ENCODE measurements at places on chromosomes 1 and 21.

DNA sequence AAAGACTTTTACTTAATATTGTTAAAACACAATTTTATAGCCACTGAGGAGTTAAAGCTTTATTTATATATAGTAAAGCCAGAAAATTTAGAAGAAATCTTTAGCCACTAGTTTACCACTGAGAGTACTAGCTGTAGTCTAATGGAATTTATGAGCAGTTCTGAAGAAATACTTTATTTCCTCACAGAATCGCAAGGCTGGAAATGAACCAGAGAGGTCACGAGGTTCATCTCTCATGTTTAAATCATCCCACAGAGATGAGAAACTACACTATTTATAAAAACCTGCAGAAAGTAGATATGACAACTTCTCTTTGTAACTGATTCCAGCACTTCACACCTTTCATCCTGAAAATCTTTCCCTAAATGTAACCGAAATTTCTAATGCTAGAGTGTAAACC is 26.0 kb downstream of the ADGRL4 start:
- DNase-seq: no peak

GRCh38 chr21:18614303-18614702 is 210.7 kb upstream of the TMPRSS15 start:
- peak; percentile 35 for DNase-seq

- no peak for DNase-seq
Measured at GRCh38 chr1:54967372-54967771, 13.1 kb upstream of the TMEM61 start.

DNA sequence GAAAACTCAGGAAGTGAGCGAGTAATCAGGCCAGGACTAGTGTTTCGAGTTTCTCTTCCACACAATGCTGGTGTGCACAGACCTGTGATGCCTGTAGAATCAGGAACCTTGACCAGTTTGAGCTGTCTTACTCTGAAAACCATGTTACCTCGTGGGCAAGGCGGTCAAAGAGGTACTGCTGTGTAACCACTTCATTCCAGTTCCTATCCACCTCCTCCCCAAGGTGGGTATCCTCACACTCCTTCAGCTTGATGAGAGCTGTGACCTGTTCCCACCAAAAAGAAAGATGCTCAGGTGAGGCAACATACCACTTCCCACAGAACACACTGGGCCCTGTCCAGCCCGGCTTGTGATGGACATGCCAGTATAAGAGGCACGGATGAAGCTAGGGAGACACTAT is 88.1 kb downstream of the NRDC start:
- no peak for DNase-seq

GRCh38 chr1:225752245-225752644 is 25.4 kb upstream of the SRP9 start:
- DNase-seq: no peak

DNA sequence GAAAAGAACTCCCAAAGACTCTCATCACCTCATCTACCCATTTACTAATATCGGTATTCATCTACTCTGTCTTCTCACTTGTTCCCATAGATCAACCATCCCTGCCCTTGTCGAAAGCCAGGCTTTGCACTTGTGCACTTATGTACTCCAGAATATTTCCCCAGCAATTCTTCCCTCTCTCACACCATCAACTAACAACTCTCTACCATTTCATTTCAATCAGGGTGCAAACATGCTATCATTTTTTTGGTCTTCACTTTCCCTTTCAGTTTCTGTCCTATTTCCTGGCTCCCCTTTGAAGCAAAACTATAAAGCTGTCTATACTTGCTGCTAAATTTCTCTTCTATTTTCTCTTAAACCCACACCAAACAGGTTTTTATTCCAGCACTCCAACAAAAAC is 6.7 kb downstream of the C1orf105 start:
- no peak for DNase-seq

- DNase-seq: peak; percentile 19
Measured at GRCh38 chr1:46130606-46131005, 1.8 kb downstream of the PIK3R3 start.

- no peak for DNase-seq
Measured at GRCh38 chr1:118995312-118996016, 7.3 kb upstream of the TBX15 start.

GRCh38 chr1:44489481-44489880 is 84.4 kb downstream of the RNF220 start:
- no peak for DNase-seq

- no peak for DNase-seq
Measured at GRCh38 chr1:186187601-186188000, 187.5 kb downstream of the TPR start.

GRCh38 chr1:224513787-224514209 is 79.2 kb upstream of the WDR26 start:
- DNase-seq: peak; percentile 90

GRCh38 chr1:28966617-28967016 is 52.2 kb downstream of the EPB41 start:
- DNase-seq: no peak

DNA sequence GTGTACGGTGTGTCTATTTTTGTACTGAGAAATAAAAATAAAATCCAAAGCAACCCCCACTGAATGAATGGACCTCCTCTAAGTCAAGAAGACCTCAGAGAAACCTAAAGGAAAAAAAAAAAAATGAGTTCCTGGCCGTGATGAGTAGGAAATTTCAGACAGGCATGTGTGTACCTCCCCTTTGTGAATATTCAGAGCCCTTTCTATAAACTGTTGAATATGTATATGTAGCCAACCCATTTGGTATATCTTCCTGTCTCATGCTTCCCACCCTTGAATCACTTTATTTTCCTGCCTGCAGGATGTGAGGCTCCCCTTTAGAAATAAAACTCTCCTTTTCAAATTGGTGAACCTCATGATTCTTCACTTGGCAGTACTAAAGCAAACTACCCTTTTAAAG is 887.8 kb upstream of the NCAM2 start:
- no peak for DNase-seq

- DNase-seq: no peak
Measured at GRCh38 chr1:53530550-53530949, 71.4 kb downstream of the DMRTB1 start.

DNA sequence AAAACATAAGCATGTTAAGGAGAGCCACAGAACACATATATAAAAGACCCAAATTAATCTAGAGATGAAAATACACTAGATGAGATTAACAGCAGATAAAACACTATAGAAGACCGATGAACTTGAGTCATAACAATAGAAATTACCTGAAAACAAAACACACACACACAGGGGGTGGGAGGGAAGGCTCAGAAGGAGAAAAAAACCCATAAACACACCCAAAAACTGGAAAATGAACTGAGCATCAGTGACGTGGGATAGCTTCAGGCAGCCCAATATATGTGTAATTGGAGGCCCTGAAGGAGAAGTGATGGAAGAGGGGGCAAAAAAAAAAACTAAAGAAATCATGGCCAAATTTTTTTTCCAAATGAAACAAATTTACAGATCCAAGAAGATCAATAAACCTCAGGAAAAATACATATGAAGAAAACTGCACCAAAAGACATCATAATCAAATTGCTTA is 11.4 kb downstream of the ALDH9A1 start:
- no peak for DNase-seq

- DNase-seq: no peak
Measured at GRCh38 chr1:92870591-92870990, 38.8 kb downstream of the RPL5 start.

- DNase-seq: no peak
Measured at GRCh38 chr1:154391086-154391770, 13.9 kb upstream of the IL6R start.

DNA sequence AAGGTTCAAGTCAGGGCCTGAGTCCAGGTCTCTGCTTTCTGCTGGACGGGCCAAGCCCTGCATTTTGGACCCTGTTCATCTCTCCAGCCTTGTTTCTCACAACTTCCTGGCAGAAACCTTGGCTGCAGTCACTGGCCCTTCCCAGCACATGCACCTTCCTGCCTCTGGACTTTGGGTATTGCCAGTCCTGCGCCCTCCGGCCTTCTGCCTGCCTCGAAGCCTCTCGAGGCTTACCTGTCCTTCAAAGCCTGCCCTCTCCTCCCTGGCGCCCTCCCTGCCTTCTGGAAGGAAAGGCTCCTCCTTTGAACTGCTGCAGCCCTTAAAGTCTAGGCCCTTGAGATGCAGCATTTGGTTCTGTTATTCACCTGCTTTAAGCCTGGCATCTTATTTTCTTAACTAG is 52.8 kb downstream of the HTR6 start:
- DNase-seq: no peak

DNA sequence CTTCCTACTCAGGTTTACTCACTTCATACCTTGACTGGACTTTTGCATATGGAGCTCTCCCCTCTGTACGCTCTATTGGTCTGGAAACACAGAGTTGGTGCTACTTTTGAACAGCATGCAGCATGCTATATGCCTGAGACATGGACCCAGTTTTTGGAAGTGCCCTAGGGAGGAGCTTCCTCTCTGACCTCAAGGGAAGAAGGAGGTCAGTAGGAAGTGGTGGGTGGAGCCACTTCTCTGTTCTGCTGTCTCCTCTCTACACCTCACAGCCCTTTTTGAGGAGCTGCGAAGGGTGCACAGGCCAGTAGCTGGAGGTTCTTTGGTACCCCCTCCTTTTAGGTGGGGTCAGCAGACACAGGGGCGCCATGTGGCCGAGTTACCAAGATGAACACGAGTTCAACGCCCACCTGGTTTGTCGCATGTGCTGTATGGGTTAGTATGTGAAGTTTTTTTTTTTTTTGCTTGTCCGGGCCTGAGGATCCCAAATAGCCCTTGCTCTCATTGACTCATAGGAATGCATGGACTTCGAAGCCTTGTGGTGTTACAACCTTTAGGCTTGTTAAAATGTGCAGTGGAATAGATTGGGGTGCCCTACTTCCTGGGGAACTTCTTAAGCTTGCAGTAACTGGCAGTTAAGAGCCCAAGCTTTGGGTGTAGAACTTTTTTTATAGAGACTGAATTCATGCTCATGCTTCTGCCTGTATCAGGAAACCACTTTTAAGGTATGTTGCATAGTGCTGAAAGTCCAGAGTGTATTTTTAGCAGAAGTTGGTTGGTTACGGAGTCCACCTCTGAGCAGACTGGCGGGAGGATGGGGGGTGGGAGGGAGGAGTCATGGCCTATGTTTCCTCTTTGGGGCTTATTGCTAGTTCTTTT is 10.7 kb downstream of the MACF1 start:
- peak; percentile 14 for DNase-seq

GRCh38 chr1:25369241-25369640 is 31.1 kb downstream of the TMEM50A start:
- DNase-seq: no peak

DNA sequence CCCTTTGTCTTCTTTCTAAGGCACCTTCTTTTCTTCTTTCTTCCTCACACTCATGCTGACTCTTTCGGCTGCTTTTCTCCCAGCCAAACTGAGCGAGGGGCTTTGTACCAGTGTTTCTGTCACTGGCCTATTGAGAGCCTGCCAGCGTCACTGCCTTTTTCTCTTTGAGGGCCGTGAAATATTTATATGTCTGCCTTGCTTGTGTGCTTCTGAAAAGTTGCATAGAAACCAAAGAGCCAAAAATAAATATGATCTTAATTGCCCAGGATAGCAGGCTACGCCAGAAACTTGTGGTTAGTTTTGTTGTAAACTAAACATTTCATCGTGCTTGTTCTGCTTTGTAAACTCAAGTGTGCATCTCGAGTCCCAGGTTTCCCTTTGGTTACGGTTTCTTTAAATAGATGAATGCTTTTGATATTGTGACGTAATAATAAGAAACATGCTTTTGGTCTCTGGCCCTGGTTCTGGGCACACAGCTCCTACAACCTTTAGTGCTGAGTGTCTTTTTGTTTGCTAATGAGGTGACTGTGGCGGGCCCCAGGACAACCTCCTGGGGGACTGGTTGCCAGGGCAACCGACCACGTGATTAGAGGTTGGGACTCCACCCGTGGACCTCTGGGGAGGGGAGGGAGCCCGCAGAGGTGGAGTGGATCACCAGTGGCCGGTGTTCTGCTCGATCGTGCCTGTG is 10.8 kb downstream of the SLC37A1 start:
- peak; percentile 89 for DNase-seq

DNA sequence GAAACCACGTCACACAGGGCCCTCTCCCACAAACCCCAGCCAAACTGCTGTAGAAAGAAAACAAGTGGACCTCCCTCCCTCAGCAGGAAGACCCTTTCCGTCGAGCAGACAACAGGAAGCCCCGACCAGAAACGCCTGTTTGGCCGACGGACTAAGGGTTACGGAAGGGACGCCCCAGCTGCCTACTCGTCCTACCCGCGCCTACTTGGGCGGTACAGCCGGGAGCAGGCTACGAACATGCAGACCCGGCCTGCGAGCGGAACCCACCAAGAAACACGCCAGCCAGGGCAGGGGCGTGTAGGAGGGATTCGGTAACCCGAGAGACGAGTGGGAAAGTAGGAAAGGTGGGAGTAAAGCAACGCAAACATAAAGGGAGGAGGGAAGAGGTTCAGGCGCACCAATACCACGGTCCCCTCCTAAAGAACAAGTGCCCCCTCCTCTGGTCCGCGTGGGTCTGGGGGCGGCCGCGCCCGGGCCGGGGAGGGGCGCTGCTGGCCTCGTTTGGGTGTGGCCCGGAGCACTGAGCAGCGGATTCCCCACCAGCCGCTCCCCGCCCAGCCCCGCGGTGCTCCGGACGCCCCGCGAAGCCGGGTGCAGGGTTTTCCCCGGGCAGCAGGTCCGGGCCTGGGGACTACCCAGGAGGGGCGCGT is 450 bp downstream of the S100A10 start:
- DNase-seq: peak; percentile 56

- DNase-seq: peak; percentile 94
Measured at GRCh38 chr1:248862998-248863881, 4.4 kb upstream of the ZNF692 start.

- DNase-seq: no peak
Measured at GRCh38 chr1:36753451-36753850, 270.7 kb upstream of the CSF3R start.

DNA sequence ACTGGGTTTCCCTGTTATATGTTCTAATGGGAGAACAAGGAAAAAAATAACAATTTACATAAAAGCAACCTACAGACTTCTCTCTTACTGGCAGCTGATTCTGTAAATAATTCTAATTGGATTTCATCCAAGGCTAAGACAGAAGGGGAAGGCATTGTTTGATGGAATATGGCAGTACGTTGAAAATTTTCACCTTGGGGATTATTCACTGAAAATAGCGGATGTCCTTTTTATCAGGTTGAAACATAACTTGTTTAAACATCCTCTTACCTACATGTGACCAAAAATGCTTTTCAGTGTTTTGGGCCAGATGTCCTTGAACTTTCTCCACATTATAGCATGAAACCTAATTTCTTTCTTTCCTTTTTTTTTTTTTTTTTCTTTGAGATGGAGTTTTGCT is 24.9 kb downstream of the TSNAX start:
- no peak for DNase-seq

DNA sequence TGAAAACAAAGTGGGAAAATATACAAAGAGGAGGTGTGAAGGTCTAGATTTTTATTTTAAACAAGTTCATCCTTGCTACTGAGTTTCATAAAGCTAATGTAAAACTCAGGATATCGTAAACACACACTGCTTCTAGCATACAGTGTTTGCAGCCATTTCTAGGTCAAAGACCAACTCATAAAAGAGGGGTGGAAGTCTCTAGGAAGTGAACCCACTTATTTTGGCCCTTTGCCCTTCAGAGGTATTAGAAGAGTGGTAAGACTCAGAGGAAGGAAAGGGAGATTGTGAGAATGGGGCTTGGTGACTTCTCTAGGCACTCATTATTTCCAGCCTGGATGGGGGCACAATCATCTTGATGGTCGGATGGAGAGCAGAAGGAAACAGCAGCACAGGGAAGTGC is 91.2 kb downstream of the TNFSF18 start:
- DNase-seq: no peak

All from retina (tissue), 1 donor.